ENCODE measurements at places on chromosomes 1 and 21. TPM values are rescaled to one million over a fixed set of nuclear protein-coding genes. Genes with fewer than 3 reads are reported as not detected.

TBX15 gene
- 0.49 TPM for polyA plus RNA-seq

MXRA8 gene
- 157 TPM for polyA plus RNA-seq

MAP3K7CL gene
- polyA plus RNA-seq = 4.4 TPM

SYNC gene
- polyA plus RNA-seq = 1.3 TPM

PGLYRP3 gene
- not detected for polyA plus RNA-seq

ITLN2 gene
- polyA plus RNA-seq = not detected

ADGRL2 gene
- polyA plus RNA-seq = 195 TPM

HSD3B1 gene
- not detected for polyA plus RNA-seq

CSTB gene
- polyA plus RNA-seq = 64.3 TPM

S100A2 gene
- 5.0 TPM for polyA plus RNA-seq

F13B gene
- not detected for polyA plus RNA-seq

AXDND1 gene
- polyA plus RNA-seq = 10.5 TPM

MX2 gene
- 0.80 TPM for polyA plus RNA-seq

SLFNL1 gene
- 0.22 TPM for polyA plus RNA-seq

FMN2 gene
- polyA plus RNA-seq = 10.5 TPM

S1PR1 gene
- polyA plus RNA-seq = 24.6 TPM

DNA sequence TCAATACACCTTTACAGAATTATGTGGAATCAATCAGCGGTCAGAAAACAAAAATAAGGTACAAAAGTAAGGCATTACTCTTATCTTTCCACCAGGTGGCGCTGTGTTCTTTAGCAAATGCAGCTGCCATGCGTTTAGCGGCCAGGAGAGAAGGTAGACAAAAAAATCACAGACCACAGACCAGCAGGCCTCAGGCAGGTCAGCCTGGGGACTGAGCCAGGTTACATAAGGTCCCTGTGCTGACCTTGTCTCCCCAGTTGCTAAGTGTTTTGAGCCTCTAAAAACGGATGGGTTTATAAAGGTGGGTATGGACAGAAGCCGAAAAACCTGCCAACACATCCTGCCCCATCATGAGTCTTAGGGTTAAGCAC lies 2.8 kb downstream of the RGS16 start:
- no peak for DNase-seq

- DNase-seq = no peak
Observed at GRCh38 chr1:19445417-19446342, 39.7 kb downstream of the CAPZB start.

DNA sequence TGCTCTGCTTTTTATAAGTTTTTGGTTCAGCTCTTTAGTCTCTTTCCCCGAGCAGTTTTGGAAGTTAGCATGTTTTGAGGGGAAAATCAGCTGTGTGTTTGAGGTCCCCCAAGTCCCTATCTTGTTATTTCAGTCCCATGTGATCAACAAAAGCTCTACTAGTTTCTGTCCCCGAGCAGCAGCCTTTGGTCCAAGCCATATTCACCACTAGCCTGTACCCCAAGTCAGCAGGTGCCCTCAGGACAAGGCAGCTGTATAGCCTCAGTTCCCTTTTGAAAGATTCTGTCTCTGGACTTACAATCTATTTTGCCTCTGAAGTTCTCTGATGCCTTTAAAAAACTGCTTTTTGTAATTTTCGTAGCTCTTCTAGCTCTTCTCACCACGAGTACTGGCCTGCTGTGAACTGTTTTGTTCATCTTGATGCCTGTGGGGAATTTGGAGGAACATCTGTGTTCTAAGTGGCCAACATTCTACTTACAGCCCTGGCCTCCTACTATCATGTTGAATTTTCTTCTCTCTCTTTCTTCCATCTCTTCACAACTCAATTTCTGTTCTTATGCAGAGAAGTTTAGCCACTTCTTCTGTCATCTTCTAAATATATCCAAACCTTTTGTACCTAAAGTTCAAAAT lies 16.7 kb downstream of the UAP1 start:
- DNase-seq = no peak

DNA sequence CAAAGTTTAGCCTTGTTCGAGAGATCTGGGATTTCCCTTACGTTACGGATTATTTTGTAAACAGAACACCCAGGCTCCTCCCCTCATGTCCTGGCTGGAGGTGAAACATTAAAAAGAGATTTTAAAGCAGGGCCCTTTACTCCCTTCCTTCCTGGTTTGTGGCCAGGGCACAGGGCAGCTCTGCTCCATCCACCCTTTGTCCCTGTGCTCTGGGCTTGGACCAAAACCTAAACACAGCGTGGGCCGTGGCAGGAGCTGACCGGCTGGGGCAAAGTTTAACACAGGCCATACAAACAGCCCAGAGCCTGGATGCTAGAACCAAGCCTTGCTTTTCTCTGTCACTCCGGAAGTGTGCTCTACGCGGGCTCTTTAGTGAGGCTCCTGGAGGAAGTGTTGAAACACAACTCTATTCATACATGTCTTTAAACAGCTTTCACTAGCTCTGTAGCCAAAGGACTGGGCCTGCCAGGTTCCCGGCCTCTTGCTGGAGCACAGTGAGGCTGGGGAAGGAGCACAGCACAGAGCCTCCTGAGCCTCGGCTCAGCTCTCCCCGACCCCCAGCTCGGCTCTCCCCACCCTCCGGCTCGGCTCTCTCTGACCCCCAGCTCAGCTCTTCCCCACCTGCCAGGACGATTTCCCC lies 84.7 kb downstream of the PDE9A start:
- no peak for DNase-seq

- no peak for DNase-seq
Observed at GRCh38 chr1:70895531-70895930, 152.1 kb downstream of the PTGER3 start.

DNA sequence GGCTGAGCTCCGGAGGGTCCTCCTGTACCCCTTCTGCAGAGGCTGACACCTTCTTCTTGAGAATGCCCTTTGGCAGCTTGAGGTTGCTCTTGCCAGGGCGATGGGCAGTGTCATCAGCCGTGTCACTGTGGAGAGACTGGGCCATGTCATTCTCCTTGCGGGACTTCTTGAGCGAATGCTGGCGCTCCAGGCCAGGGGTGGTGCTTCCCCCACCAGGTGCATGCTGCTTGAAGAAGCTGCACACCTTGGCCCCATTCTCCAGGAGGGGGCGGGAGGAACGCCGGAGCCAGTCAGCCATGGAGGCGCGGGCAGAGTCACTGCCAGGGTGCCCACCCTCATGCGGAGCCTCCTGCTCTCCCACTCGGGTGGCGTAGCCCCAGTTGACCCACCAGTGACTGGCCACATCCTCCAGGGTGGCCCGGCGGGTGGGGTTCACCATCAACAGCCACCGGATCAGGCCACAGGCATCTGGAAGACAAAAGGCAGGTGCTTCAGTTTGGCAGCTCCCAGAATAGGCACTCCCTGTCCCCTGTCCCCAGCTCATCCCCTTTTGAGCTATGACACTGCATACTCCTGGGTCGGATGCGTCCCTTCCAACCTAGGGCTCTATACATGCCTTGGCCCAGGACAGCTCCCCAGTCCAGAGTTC lies 17.4 kb downstream of the NUAK2 start:
- no peak for DNase-seq

- no peak for DNase-seq
Observed at GRCh38 chr1:193321242-193321840, 134.9 kb upstream of the B3GALT2 start.

GRCh38 chr1:230153641-230154296 lies 86.7 kb downstream of the GALNT2 start:
- no peak for DNase-seq

GRCh38 chr1:39102537-39103327 lies 76.6 kb downstream of the NDUFS5 start:
- DNase-seq = no peak

GRCh38 chr1:48659801-48660200 lies 116.9 kb downstream of the BEND5 start:
- DNase-seq = no peak

DNA sequence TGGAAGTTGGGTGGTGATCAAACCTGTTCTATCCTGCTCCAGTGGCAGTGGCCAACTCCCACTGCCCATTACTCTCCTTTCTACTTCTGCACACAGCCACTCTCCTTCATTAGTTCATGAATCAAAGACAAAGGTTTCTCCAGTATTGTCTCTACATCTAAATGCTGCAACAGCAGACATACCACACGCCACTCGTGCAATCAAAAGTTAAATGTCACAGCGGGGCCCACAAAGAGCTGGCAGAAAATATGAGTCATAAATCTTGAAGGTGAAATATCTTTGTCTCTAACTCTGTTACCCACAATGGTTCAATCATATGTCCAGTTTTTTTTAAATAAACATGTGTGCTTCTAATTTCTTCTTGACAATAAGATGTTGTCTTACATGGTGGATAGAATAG lies 13.3 kb downstream of the APCS start:
- DNase-seq = no peak

DNA sequence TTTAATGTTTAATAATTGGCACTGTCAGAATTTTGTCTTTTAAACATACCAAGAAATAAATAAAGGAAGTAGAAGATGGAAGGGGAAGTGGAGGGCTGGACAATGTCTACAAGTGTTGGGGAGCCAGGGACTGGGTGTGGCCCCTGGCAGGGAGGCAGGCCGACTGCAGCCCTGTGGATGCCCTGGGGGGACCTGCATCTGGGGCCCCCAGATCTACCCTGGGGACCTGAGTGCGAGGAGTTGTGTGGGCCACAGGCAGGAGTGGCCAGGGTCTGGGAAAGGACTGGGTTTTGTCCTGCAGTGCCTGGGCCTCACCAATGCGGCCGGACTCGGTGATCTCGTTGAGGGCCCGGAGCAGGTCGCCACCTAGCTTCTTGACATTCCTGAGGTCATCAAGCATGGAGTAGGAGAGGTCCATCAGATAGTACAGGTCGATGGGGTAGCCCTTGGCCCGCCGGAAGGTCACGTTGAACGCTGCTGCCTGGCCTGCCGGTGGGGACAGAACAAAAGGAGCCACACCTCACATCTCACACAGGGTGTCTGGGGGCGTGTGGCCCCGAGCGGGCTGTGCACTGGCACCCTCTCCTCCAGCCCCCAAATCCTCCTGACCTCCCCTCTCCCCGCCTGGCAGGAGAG lies 17.5 kb downstream of the ITGB2 start:
- no peak for DNase-seq

DNA sequence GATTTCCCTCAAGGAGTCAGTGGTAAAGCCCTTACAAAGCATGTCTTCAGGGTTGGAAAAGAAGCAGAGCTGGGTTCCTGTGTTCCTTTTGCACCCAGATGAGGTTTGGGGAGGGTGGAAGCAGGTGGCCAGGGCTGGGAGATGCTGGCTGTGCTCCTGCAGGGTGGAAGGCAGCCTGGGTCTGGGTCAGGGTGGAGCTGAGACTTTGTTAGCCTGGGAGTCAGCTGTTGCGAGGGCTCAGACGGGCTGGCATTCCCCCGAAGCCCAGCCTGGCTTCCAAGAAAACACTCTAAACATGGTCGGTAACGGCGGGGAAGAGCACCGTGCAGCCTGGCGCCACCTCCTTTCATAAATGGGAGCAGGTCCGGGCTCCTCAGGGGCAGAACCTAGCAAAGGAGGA lies 43.7 kb upstream of the EPS8L3 start:
- no peak for DNase-seq

DNA sequence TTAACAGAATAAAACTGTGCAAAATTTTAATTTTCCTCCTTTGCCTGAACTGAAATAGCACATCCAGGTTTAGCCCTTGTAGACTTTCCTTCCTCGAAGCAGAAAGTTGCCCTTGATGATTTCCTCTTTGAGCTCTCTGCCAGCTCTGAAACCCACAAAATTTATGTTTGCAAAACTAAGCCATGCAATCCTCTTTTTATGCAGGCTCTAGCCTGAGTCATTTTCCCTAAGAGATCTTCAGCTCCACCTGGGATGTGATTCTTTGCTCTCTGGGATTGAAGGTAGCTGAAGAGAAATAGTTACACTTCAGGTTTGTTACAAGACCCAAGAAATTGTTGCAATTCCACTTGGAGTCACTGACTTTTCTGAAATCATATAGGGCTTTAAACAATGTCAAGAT lies 1.4 kb upstream of the F3 start:
- no peak for DNase-seq

GRCh38 chr1:225847610-225848009 lies 34.6 kb downstream of the TMEM63A start:
- no peak for DNase-seq

GRCh38 chr1:230268371-230269170 lies 157.6 kb downstream of the PGBD5 start:
- peak; percentile 50 for DNase-seq

DNA sequence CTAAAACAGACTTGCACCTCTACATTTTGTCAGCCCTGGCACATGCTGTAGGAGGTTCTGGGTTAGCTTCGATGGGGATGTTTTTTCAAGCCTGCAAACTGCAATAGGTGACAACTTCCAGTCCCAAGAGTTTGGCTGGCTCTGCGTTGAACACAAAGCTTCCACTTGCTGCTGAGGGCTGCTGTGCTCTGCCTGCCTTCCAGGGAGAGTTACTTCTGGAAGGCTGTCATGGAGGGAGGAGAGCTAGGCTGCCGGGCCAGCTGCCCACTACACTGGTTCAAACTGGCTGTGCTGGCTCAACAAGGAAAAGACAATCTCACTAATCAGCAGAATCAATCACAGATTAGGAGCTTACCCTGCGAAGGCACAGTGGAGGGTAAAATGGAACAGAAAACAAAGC lies 46.7 kb upstream of the PPP2R5A start:
- no peak for DNase-seq

- no peak for DNase-seq
Observed at GRCh38 chr1:73065339-73066041, 783.2 kb upstream of the NEGR1 start.

- DNase-seq = no peak
Observed at GRCh38 chr1:157732755-157733154, 32.2 kb upstream of the FCRL3 start.

DNA sequence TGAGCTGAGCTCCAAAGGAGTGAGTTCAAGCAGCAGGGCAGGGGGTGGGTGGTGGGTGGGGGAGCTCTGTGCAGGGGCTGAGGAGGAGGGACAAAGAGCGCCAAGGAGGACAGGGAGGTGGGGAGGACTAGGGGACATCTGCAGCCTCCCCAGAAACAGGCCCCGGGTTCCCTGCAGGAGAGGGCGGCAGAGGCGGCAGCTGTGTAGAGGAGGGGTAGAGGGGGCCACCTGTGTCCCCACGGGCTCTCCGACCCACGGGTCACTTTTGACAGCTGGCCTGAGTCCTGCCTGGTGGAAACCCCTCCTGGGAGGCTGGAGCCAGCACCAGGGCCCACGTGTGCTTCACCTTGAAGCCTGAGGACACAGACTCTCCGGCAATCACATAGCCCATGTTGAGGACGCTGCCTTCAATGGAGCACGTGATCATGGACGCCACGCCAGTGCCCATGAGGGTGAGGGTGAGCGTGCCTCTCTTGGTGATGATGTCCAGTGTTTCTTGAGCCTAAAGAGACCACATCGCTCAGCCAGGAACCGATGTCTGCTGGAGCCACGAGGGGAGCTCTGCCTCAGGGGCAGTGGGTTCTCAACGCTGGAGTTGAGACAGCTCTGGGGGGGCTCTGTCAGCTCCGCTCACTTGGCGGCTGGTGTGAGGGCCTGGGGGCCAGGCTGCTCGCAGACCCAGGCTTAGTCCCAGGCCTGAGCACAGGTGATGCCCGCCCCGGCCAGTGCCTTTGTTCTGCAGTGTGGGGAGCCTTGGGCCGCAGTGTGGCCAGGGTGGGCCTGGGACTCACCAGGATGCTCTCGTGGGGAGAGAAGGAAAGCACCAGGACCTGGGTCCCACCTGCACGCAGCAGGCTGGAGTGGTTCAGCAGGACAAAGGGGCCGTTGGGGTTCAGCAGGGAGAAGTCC lies 6.6 kb upstream of the TMEM52 start:
- no peak for DNase-seq

Measured in right renal cortex interstitium (tissue), 3 donors.